Ovary (tissue), 10 donors: ENCODE measurements at places on chromosomes 12 and 14. TPM values are rescaled to one million over a fixed set of nuclear protein-coding genes. Genes with fewer than 3 reads are reported as not detected.

Gene GYS2
- total RNA-seq: not detected

Gene TAMALIN
- total RNA-seq: 54.4 TPM

Gene ATF7IP
- 78.4 TPM for total RNA-seq

GRCh38 chr14:104473649-104474494, 105.7 kb upstream of the C14orf180 start:
- H3K4me1 ChIP-seq: no peaks in the 10 kb centered on the region
- H3K27me3 ChIP-seq: no peaks in the 10 kb centered on the region
- H3K27ac ChIP-seq: no peak overlapping the region
- DNase-seq: no peak

DNA sequence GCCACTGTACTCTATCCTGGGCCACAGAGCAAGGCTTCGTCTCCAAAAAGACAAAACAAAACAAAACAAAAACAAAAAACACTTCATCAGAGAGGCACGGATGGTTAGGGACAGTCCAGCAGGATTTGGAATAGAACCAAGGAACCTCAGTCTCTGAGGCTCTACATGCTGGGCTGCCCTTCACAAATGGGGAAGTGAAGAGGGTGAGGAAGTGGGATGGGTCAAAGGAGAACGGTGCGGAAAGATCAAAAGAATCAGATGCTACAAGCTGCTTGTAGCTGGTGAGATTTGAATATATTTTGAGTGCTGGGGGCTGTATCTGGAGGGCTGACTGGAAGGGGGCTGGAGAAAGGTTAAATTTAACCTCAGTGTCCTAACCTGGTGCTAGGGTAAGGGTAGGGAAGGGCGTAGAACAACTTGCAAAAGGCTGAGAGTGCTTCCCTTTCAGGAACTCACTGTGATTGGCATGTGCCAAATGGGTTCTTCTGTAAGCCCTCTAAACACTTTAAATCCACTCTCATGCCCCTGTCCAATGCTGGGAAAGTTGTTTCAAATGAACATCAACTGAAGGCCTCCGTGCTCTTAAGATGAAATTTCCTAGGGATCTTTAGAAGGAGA, 4.6 kb downstream of the FOXJ2 start:
- H3K27ac ChIP-seq: no peak overlapping the region
- no peak for DNase-seq
- H3K36me3 ChIP-seq: no peaks in the 10 kb centered on the region

DNA sequence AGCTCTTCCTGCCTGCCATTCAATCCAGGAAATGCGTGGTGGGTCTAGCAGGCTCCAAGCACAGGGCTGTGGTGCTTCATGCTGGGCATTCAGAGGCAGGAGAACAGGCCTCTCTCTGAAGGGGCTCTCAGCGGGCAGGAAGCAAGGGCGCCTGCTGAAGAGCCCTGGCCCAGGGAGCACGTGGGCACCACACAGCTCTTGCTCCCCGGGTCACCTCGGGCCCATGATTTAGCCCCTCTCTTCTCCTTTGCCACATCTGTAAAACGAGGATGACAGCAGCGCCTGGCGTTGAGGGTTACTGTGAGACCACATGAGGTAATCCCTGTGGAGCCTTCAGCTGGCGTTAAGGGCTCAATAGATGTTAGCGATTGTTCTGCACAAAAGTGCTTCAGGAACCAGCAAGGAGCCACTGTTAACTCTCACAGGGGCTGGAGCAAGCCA, 37.6 kb upstream of the SPTLC2 start:
- no peak overlapping the region for H3K27ac ChIP-seq
- H3K27me3 ChIP-seq: no peaks in the 10 kb centered on the region
- H3K4me1 ChIP-seq: no peaks in the 10 kb centered on the region
- no peak for DNase-seq
- H3K4me3 ChIP-seq: no peak overlapping the region

GRCh38 chr12:127263621-127264020, 1003.3 kb upstream of the TMEM132C start:
- H3K27me3 ChIP-seq: no peaks in the 10 kb centered on the region
- H3K27ac ChIP-seq: no peak overlapping the region
- no peaks in the 10 kb centered on the region for H3K4me1 ChIP-seq
- H3K36me3 ChIP-seq: no peaks in the 10 kb centered on the region

DNA sequence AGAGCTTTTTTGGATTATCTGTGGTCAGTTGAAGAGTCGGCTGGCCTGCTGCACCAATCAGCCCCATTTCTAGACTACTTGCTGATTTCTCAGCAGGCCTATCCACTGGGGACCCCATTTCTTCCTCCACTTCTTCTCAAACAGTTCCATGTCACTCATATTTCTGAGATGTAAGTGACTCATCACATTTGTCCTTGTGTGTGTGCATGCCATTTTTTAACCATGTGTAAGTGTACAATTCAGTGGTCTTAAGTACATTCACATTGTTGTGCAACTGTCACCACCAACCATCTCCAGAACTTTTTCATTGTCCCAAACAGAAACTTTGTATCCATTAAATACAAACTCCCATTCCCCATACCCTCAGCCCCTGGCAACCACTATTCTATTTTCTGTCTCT, 14.2 kb downstream of the TMEM229B start:
- no peaks in the 10 kb centered on the region for H3K27me3 ChIP-seq
- DNase-seq: no peak
- no peak overlapping the region for H3K4me3 ChIP-seq

GRCh38 chr14:24392325-24393091, 6.3 kb upstream of the NYNRIN start:
- no peaks in the 10 kb centered on the region for H3K36me3 ChIP-seq
- DNase-seq: no peak
- no peaks in the 10 kb centered on the region for H3K27me3 ChIP-seq
- H3K27ac ChIP-seq: no peak overlapping the region
- peaks cover 2% of the 10 kb centered on the region for H3K4me1 ChIP-seq

DNA sequence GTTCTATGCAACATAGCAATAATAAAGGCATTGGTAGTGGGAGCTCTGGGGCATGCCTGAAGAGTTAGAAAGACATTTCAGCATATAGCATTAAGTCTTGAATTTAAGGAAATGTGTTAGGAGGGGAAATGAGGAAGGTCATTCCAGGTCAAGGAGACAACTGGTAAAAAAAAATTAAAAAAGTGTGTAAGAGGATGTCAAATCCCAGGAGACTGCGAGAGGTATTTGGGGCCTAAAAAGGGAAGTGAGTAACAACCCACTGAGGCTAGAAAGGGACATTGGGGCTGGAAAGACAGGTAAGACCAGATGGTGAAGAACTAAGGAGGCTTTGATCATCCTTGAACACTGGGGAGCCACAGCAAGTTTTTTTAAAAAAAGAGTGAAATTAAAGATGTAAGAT, 152.9 kb downstream of the SLC25A21 start:
- H3K27me3 ChIP-seq: no peaks in the 10 kb centered on the region
- H3K36me3 ChIP-seq: no peaks in the 10 kb centered on the region
- H3K27ac ChIP-seq: no peak overlapping the region
- DNase-seq: no peak
- no peak overlapping the region for H3K4me3 ChIP-seq
- no peaks in the 10 kb centered on the region for H3K4me1 ChIP-seq

GRCh38 chr12:127822809-127823411, 444.1 kb upstream of the TMEM132C start:
- no peak overlapping the region for H3K4me3 ChIP-seq
- no peaks in the 10 kb centered on the region for H3K27me3 ChIP-seq
- DNase-seq: no peak
- no peaks in the 10 kb centered on the region for H3K36me3 ChIP-seq

GRCh38 chr12:122336015-122336946, 70.0 kb upstream of the VPS33A start:
- H3K27me3 ChIP-seq: no peaks in the 10 kb centered on the region
- H3K27ac ChIP-seq: no peak overlapping the region
- H3K36me3 ChIP-seq: no peaks in the 10 kb centered on the region
- H3K4me1 ChIP-seq: no peaks in the 10 kb centered on the region
- H3K4me3 ChIP-seq: no peak overlapping the region
- DNase-seq: no peak

- H3K4me1 ChIP-seq: no peaks in the 10 kb centered on the region
- H3K36me3 ChIP-seq: no peaks in the 10 kb centered on the region
- no peak overlapping the region for H3K4me3 ChIP-seq
Measured at GRCh38 chr12:42402821-42403411, 76.9 kb downstream of the PPHLN1 start.

Gene ACIN1
- total RNA-seq: 135 TPM

Gene SDR39U1
- 66.8 TPM for total RNA-seq

- no peak overlapping the region for H3K4me3 ChIP-seq
- H3K36me3 ChIP-seq: no peaks in the 10 kb centered on the region
- H3K27ac ChIP-seq: no peak overlapping the region
- peaks cover 6% of the 10 kb centered on the region for H3K4me1 ChIP-seq
Measured at GRCh38 chr14:22915886-22916521, 2.9 kb downstream of the RBM23 start.

- no peak overlapping the region for H3K27ac ChIP-seq
- no peaks in the 10 kb centered on the region for H3K36me3 ChIP-seq
- H3K27me3 ChIP-seq: no peaks in the 10 kb centered on the region
- no peak for DNase-seq
Measured at GRCh38 chr12:79850610-79851299, 84.1 kb downstream of the PPP1R12A start.

DNA sequence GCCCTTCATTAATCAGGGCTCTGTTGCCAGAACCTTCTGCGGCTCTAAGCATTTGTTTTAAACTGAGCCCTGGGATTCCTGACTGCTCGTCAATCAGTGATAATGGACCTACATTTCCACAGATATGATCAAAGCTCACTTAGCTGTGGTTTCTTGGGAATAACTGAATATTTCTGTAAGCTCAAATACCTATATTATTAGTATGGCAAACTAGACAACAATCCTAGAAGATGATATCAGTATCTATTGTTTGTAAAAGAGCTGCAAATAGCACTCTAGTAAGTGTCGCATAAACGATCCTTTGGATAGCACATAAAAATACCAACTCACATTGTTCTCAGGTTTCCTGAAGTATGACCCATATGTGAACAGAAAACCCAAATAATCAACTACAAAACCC, 150.4 kb downstream of the PPM1H start:
- peaks cover under 1% of the 10 kb centered on the region for H3K4me1 ChIP-seq
- H3K27ac ChIP-seq: no peak overlapping the region
- no peaks in the 10 kb centered on the region for H3K36me3 ChIP-seq
- H3K27me3 ChIP-seq: no peaks in the 10 kb centered on the region
- H3K4me3 ChIP-seq: no peak overlapping the region
- DNase-seq: no peak

DNA sequence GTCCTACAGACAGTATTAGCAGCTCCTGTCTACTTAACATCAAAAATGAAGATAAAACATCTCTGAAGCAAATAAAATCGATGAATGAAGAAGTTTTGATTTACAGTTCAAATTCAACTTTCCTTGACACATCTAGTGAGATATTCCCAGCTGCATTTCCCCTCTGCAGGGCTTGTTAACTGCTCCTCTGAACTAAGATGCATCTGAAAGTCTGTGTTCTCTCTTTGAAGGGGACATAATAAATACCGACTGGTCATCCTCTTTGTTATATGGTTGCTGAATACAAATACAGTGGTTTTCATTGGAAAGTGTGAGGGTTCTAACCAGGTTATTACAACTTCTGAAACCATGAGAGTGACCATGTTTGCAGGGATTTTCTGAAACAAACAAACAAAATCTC, 266.4 kb upstream of the SLC16A7 start:
- H3K27ac ChIP-seq: no peak overlapping the region
- H3K36me3 ChIP-seq: no peaks in the 10 kb centered on the region
- no peak overlapping the region for H3K4me3 ChIP-seq
- no peaks in the 10 kb centered on the region for H3K27me3 ChIP-seq
- no peaks in the 10 kb centered on the region for H3K4me1 ChIP-seq

DNA sequence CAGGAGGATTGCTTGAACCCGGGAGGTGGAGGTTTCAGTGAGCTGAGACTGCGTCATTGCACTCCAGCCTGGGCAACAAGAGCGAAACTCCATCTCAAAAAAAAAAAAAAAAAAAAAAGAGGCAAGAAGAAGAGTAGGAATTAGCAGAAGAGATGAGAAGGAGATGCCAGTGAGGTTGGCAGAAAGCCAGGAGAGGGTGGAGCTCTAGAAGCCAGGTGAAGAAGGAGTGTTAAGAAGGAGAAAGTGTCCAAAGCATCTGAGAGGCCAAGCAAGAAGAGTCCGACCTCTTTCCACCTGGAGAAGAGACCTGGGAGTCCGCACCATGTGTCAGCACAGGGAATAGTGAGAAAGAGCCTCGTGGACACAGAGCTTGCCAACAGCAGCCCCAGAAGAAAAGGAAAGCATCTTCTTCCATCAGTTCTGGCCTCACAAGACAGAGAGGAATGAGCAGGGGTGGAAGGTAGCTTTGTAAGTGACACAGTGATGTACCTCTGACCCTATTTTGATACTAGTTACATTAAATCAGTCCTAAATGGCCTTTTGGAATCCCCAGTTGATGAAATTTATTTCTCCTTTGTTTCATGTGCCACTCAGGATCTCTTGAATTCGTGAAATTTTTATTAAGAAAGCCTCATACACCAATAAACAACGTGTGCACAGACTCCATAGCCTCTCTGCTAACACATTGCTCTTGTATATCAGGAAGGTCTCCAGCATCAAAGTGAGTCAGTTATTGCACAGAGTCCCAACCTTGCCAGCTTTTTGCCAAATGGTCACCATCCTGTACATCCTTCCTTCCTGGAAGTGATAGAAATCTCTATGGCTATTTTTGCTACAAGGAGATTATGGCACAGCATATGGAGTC, 70.6 kb downstream of the SAMD4A start:
- H3K36me3 ChIP-seq: no peaks in the 10 kb centered on the region
- no peak overlapping the region for H3K4me3 ChIP-seq
- H3K4me1 ChIP-seq: no peaks in the 10 kb centered on the region
- DNase-seq: no peak

Gene RAD9B
- 0.23 TPM for total RNA-seq

GRCh38 chr12:7868391-7868790, 4.3 kb downstream of the SLC2A14 start:
- no peak for DNase-seq
- no peak overlapping the region for H3K4me3 ChIP-seq
- no peak overlapping the region for H3K27ac ChIP-seq

Gene EPS8
- 77.4 TPM for total RNA-seq

- H3K27me3 ChIP-seq: no peaks in the 10 kb centered on the region
- no peak overlapping the region for H3K4me3 ChIP-seq
- no peak for DNase-seq
- H3K36me3 ChIP-seq: no peaks in the 10 kb centered on the region
- H3K27ac ChIP-seq: no peak overlapping the region
Measured at GRCh38 chr12:131677699-131678098, 33.2 kb upstream of the SFSWAP start.

Gene FAM222A
- 15.3 TPM for total RNA-seq

DNA sequence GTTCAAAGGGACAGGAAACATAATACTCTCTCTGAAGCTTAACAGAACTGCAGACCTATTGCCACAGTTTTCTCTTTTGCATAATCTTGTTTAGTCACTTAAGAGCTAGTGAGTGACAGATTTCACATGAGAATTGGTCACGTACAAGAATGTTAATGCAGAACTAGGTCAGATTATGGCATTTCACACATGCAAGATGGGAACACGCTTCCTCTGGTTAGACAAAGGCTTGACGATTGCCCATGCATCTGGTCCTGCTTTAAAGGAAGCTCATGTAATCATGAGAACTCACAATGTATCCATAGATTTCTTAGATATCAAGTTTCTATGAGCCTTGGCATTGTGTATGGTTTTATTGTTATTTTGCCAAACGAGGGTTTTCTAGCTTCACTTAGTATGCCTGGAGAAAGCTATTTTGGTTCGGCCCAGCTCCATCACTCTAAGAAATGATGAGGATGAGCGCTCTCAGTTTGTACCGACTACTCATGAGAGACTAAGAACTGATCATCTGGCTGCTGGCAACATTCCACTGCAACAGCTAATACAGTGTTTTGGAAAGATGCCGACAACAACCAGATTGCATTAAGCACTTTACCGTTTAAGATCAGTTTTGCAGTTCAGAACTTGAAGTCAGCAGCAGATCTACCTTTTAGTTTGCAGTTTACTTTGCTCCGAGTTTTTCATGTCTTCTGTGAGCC, 380.0 kb downstream of the DIO2 start:
- H3K36me3 ChIP-seq: no peaks in the 10 kb centered on the region
- no peak for DNase-seq
- no peak overlapping the region for H3K27ac ChIP-seq
- H3K27me3 ChIP-seq: no peaks in the 10 kb centered on the region
- H3K4me3 ChIP-seq: no peak overlapping the region
